ENCODE measurements at places on chromosomes 7 and 10.

DNA sequence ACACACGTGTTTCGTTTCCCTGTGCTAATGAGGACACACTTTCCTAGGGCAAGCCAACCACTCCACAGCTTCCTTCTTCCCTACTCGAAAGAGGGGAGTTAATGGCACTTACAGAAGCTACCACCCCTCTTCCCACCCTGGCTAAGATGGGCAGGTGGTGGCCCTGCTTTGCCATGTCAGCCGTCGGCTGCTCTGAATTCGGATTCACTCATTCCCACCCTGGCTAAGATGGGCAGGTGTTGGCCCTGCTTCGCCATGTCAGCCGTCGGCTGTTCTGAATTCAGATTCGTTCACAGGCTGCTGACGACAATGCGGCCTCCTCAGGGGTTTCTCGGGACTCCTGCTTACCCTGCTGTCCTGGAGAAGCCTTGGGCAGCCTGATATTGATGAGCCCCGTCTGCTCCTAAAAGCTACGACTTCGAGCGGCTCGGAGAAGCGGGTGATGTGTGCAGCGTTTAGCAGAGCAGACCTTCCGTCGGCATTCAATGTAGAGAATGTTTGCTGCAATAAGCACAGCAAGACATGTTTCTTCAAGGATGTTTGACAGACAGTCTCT is 56.2 kb upstream of the PPP2R2D start:
- DNase-seq = no peak

GRCh38 chr10:48981310-48981907 is 41.8 kb upstream of the LRRC18 start:
- peak; percentile 1 for DNase-seq

GRCh38 chr10:35413985-35414861 is 77.9 kb downstream of the CCNY start:
- DNase-seq = no peak

DNA sequence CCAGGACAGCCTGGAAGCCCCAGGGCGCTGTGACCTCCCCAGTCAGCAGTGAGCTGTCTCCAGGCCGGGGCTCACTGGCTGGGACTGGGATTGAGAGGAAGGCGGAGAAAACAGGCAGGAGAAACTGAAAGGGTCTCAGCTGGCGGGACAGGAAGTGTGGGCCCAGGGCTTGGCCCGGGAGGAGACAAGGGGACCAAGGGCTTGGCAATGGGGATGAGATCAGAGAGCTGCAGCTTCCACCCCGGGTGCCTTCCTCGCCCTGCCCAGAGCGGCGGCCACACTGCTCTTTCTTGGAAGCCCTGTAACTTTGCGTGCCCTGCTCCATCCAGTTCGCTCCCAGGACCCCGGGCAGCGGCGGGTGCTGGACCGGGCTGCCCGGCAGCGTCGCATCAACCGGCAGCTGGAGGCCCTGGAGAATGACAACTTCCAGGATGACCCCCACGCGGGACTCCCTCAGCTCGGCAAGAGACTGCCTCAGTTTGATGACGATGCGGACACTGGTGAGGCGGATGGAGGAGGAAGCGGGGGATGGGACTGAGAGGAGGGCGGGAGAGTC is 4.4 kb downstream of the ZNHIT1 start:
- no peak for DNase-seq

DNA sequence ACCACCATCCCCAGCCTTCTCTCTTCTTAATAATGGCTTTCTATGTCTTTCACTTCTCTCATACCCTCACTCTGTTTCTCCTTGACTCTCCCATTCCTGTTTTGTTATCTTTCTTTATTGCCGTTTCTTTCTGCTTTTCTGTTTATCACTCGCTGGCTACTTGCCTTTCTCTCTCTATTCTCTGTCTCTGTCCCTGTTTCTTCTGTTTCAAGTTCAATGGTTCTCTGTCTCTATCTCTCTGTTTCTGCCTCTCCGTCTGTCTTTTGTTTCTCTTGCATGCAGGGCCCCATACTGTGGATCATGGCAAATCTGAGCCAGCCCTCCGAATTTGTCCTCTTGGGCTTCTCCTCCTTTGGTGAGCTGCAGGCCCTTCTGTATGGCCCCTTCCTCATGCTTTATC is at the start of gene OR6V1:
OR6V1 (plus strand) TSS at position 301 of the 400 bp plus-strand sequence; CDS start at position 301, 0 bp downstream.
- DNase-seq = no peak

- no peak for DNase-seq
Observed at GRCh38 chr10:128708182-128708581, 582.0 kb upstream of the MKI67 start.

GRCh38 chr7:39967406-39968161 is 17.5 kb downstream of the CDK13 start:
- no peak for DNase-seq

DNA sequence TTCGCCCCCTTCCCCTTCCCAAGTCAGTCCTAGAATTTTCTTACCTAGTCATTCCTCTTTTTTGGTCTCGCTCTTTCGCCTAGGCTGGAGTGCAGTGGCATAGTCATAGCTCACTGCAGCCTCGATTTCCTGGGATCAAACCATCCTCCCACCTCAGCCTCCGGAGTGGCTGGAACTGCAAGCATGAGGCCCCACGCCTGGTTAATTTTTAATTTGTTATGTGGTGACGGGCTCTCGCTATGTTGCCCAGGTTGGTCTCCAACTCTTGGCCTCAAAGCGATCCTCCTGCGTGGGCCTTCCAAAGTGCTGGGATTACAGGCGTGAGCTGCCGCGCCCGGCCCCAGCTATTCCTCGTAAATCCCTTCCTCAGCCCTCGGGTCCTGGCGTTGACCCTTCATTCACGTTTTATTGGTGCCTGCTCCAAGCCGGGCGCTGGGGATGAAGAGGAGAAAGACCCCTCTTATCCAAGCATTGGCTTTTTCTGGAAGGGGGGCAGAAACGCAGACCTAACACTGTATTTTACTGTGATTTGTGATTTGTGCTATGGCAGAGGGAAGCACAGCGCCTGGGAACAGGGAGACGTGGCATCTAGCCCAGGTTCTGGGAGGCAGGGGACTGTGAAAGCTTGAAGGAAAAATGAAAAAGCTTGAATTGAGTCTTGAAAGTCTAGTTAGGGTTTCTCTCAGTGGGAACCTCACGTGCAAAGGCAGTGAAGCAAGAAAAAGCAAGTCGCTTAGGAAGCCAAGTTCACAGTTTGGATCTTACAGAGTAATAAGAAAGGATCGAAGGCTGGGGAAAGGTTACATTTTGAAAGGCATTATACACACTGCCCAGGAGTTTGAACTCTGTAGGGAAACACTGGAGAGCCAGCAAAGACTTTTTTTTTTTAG is 516 bp downstream of the ZNHIT1 start:
- no peak for DNase-seq

DNA sequence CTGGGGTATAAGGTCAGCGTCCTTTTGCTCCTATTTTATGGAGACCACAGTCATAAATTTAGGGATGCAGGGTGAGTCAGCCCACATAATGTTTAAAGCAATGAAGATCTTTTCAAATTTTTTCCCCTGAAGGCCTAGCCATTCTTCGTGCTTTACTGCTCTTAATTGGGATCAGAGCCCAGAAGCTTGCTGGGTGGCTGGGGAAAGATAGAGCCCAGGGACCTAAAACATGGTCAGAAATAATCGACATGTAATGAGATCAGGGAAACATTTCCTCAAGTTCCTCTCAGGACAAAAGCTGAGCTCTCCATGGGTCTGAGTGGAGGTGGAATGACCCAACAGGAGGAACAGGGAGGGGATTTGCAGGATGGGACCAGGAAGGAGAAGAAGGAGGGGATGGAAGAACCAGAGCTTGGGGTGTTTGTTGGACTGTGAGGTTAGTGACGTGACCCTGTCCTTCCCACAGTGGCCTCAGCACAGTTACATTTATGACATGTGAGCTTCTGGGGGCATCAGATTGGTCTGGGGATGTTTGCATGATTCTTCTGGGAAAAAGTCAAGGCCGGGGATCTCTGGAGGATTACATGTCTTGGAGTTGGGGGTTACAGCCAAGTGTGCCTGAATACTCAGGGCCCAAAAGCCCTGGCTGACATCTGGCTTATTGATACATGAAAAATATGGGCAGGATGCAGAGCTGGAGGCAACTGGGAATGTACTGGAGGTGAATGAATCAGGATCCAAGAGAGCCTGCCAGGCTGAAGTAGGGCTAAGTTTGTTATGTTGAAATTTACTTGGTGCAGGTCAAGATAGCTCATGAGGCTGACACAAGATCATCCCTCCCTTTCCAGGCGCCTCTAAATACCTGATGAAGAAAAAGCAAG is 477.9 kb downstream of the RPS24 start:
- DNase-seq = no peak

DNA sequence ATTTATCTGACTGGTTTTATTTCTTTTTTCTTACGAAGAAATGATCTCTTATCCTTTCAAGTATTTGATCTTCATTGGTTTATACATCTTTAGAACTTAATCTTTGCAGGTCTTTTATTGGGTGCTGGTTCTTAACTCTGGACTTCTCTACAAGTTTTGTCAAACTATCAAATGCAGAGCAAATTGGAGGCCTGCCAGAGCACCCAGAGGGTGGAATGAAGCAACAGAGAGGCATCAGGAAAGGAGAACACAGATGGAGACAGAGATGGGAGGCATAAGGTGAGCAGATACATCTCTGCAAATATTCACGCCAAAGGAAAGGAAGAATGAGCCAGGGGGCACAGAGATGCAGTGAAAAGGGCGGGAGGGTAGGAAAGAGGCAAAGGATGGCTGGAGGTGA is 130.3 kb downstream of the PKD1L1 start:
- DNase-seq = no peak

GRCh38 chr7:140391634-140392033 is 6.7 kb downstream of the SLC37A3 start:
- no peak for DNase-seq

- no peak for DNase-seq
Observed at GRCh38 chr10:7264313-7264756, 146.5 kb downstream of the SFMBT2 start.

GRCh38 chr7:88757371-88757770 is 2.1 kb upstream of the ZNF804B start:
- no peak for DNase-seq

DNA sequence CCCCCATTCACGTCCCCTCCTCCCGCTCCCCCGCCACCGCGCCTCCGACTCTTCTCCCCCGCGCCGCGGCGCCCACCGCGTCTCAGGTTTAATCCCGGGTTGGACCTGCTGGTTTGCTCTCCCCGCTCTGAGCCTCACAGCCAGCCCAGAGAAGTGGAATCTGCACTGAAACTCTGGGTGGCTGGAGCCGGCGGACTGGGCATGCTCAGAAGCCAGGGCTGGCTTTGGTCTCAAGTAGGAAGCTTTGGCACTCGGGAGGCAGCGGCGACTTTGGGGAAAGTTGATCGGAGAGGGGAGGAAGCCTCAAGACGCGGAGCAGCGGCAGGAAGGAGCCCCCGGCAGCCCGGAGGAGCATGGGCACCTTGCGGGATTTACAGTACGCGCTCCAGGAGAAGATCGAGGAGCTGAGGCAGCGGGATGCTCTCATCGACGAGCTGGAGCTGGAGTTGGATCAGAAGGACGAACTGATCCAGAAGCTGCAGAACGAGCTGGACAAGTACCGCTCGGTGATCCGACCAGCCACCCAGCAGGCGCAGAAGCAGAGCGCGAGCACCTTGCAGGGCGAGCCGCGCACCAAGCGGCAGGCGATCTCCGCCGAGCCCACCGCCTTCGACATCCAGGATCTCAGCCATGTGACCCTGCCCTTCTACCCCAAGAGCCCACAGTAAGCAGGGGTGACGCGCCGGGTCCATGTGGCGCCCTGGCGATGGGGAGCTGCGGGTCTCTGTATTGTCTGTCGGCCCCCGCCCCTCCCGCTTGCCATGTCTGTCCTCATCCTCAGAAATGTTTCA is at the start of gene PRKG1:
PRKG1 (plus strand) TSS at position 250 of the 791 bp plus-strand sequence.
- DNase-seq = peak; percentile 23

GRCh38 chr10:101644002-101644401 is 51.0 kb downstream of the FBXW4 start:
- DNase-seq = no peak

- DNase-seq = no peak
Observed at GRCh38 chr7:15507708-15508107, 54.1 kb downstream of the AGMO start.

DNA sequence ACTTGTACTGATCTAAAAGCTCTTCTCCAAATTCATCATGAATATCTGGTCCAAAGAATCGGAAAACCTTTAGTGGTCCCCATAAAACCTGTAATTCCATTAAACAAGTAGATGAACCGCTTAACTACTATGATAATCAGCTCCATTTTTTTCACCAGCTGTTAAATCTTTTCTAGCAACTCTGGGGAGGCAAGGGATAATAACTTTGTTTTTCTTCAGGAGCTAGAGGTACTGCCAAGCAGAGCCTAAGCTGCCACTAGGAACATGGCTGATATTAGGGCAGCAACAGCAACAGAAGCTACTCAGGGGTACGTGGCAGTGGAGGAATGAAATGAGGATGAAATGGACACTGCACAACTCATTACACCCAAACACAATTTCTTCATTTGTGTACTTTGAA is 138.0 kb downstream of the SRPK2 start:
- no peak for DNase-seq

DNA sequence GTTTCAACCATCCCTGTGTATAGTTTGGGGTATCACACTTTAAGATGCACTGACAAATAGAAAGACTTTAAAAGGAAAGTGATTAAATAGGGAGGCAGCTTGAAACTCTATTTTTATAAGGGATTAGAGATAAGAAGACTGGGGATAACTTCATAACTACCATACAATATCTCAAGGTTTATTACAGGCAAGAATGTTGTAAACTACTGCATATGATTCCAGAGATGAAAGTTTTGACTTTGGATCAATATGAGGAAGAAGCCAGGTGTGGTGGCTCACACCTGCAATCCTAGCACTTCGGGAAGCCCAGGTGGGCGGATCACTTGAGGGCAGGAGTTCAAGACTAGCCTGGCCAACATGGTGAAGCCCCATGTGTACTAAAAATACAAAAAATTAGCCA is 96.1 kb downstream of the DNAJC1 start:
- DNase-seq = no peak

DNA sequence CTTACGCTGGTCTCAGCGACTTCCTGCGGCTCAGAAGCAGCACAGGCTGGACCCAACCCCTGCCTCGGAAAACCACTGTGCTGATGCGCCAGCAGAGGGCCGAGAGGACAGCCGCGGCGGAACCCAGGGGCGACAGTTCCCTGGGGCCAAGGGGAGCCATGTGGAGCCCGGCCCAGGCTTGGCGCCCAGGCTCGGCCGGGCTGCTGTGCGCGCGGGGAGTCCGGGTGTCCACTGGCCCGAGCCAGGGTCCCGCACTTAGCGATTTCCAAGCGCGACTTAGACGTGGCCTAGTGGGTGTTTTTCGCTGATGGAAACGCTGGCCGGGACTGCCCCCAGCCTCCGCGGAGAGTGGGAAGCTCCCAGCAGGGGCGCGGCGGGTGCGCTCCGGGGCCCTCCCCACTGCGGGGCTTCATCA is 18.6 kb upstream of the ZNF32 start:
- DNase-seq = no peak

- DNase-seq = no peak
Observed at GRCh38 chr10:118216571-118217170, 125.5 kb downstream of the FAM204A start.
